ENCODE measurements at places on chromosomes 6 and 20.

DNA sequence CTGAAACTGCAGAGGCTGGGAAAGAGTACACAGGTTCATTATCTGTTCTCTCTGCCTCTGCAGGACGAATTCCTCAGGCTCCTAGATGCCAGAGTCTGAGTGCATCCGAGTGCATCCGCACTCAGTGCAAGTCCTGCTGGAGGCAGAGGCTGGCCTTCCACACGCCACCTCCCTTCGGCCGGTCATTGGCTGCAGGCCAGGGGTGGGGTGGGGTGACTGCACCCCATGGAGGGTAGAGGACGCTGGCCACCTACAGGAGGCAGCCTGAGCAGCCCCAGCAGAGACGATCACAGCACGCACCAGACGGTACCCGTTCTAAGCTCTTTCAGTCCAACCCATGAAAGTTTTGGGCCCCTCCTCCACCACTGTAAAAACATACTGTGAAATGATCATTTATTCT, 11.7 kb downstream of the SFT2D1 start:
- DNase-seq, result peak; percentile 80

DNA sequence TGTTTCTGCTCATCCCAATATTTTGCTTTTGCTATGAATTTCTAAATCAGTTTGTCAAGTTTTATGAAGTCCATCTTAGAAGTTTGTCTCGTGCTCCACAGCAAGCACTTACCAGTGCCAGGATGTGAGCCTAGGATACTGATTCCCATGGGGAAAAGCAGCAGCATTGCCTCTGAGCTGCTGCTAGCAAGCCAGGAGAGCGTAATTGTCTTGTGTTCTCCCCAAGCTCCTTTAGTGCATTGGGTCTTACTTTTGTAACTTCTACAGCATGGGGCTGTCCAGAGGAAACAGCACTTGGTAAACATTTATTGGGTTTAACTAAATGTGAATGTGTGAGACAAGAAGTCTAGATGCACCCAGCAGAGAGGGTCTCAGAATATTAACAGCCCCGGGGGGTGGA, 76.1 kb downstream of the RNF182 start:
- no peak for DNase-seq

GRCh38 chr6:12584631-12585405, 131.7 kb upstream of the PHACTR1 start:
- no peak for DNase-seq

DNA sequence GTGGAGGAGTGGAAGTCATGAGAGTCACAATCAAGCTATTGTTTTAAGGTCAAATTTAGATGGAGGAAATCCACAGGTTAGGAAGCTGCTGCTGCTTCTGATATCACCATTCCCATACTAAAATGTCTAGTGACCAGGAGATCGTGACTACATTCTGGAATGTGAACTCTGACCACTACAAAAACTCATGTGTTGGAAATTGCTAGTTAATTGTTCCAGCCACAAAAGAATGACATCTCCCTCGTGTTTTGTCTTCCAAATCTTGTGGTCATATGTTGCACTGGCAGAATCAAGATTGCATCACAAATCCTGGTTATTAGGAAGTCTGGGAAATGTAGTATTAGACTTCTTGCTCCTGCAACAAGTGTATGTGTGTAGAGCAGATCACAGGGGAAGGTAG, 441.9 kb downstream of the CD109 start:
- DNase-seq, result no peak

DNA sequence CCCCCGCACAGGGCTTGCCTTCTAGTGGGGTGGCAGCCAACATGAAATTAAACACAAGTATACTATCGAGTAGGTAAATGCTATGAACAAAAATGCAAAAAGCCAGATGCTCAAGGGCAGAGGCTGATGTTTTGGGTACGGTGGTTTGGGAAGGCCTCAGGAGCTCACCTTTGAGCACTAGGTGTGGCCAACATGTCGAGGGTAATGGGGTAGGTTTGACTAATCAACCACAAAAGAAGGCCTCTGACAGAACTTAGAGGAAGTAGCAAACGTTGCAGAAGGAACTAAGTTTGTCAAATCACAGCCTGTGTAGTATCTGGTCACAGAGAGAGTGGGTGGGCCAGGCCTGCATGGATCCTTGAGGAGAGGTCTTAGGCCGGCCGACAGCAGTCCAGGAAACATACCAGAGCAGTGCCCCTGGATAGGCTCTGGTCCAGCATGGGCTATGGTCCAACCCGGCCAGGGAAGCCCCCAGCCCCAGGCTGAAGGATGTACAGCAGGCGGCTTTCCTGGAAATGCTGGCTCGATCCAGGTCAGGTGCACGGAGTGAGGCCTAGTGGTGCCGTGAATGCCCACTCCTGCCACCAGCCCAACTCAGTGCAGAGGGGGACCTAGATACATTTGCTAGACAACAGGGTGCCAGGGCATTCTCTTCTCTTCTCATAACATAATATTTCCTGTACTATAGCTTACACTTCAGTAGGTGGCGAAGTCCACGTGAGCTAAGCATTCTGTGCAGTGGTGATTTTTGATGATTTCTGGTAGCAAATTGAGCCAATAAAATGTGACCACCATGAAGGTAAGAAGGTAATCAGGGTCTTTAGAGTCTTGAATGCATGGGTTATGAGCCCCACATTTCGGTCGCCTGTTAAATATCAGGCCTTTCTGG, 56.3 kb upstream of the CD93 start:
- no peak for DNase-seq

- DNase-seq, result no peak
These were observed 7.9 kb downstream of the PTK6 start for GRCh38 chr20:63529180-63529860.

DNA sequence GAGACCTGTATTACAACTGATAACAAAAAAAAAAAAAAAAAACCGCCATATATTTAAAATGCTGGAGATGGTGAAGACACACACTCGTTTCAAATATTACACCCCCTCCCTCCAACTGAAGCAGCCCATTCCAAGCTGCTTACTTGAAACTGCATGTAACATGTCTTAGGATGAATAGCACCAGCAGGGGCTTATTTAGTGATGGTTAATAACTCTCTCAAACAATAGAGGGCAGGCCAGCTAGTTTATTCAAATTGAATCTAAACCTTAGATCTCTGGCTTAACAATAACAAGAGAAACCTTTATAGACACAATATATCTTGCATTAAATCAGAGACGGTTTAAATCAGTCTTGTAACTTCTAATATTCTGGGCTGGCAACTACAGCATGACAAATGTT, 9.3 kb upstream of the JPH2 start:
- DNase-seq, result no peak

- DNase-seq, result no peak
These were observed 98.9 kb upstream of the ENPP5 start for GRCh38 chr6:46269447-46270229.

DNA sequence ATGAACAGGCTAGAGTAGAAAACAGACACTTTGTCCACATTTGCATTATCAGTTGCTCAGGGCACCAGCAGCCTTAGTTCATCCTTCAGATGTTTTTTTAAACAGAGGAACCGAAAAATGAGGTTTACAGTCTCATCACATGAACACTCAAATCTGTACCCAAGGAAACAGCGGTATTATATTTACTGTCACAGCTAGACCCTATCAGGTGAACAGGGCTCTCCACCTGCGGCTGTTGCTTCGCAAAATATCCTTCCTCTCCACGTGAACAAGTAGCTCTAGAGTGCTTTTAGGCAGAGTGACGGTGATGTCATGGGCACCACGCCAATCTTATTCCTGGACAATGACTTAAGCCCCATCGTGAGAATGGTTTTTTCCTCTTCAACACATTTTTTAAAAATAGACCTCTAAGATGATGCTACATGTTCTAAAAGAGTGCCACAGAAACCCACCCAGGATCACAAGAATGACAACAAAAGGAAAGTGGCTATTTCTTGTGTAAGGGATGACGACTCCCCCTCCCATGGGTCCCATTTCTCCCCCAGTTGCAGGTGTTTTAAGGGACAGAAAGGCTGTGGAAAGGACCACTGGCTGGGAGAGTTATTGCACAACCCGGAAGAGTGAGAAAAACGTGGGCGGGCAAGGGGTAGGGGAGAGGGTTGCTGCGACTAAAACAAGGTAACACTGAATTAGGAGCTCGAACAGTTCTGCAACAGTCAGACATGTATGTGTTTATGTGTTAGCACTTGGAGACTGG, 77.7 kb downstream of the EFHC1 start:
- DNase-seq, result no peak

DNA sequence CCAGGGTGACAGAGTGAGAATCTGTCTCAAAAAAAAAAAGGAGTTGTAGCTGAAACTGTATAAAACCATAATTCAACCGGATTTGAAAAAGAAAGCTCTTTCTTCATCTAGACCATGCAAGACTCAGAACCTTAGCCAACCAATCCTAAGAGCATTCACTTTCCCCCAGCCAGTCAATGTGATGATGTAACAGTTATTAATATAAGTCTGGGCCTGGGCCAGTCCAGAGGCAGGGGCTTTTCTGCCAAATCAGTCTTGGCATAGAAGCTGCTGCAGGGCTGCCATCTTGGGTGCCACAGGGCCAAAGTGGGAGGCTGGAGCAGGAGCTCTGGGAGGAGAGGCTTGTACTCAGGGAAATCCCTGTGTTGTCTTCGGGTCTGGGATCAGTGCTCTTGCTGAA, 288.4 kb downstream of the CLIC5 start:
- no peak for DNase-seq

DNA sequence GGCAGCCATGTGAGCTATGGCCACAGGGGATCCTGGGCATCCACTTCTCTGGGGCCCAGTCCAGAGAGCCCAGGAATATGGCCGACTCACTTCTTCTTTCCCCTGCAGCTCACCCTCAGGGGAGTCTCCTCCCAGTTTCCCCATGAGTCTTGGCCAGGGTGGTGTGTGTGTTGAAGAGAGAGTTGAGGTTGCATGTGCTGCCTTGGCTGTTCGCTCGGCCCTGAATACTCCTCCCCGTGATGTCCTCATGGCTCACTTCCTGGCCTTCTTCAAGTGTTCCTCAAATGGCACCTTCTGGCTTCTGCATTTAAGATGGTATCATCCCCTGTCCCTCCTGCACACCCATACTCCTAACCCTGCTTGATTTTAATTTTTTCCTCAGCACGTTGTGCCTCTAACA, 3.2 kb upstream of the TREML1 start:
- no peak for DNase-seq
